ENCODE measurements at places on chromosomes 6 and 20.
A peak's percentile ranks its signal among the peaks of the same experiment; 100 is the strongest.

- no peak for DNase-seq
Observed at GRCh38 chr20:61560361-61560853, 308.3 kb downstream of the CDH4 start.

DNA sequence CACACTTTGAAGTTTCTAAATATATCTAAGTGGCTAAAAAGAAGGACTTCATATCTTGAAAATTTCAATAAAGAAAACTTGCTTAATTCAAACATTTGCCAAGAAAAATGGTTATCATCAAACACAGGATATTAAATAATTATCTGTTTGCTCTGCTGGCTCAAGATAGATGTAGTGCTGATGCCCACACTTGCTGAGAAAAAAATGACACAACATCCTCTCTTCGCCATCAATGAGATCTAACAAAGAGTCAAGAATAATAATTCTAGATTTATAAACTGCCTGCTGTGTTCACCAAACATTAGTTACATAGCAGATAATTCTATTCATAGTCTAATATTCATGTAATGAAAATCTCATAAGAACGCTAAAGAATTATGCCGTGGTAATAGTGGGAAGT is 93.6 kb downstream of the EPHA7 start:
- DNase-seq = no peak

DNA sequence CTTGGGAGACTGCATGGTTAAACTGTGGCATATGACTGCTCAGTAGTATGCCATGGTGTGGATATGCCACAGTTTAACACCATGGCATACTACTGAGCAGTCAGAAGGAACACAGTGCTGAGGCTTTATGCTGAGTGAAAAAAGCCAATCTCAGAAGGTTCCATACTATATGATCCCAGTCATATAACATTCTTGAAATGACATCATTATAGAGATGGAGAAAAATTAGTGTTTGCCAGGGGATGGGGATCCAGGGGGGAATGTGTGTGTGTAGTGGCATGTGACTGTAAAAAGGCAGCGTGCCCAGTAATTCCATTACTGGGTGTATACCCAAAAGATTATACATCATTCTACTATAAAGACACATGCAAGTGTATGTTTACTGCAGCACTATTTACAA is 85.8 kb downstream of the FOXF2 start:
- DNase-seq = no peak

GRCh38 chr6:107460083-107460631 is 793 bp upstream of the PDSS2 start:
- DNase-seq = no peak

DNA sequence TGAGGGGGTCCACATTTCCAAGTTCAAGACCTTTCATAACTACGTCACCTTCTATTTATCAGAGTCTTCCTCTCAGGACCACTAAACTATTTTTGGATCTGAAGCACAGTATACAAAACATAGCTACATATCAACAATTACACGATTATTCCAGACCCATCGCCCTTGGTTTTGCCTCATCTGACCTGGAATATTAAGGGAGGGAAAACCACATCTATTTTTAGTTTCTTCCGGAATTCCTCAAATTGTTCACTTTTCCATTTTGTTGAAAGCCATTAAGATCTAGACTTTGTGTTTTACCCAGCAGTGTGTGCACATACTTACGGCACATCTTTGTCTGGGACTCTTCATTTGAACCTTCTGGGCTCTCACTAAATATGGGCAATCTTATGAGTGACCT is 12.0 kb upstream of the ADGRF5 start:
- DNase-seq = no peak

DNA sequence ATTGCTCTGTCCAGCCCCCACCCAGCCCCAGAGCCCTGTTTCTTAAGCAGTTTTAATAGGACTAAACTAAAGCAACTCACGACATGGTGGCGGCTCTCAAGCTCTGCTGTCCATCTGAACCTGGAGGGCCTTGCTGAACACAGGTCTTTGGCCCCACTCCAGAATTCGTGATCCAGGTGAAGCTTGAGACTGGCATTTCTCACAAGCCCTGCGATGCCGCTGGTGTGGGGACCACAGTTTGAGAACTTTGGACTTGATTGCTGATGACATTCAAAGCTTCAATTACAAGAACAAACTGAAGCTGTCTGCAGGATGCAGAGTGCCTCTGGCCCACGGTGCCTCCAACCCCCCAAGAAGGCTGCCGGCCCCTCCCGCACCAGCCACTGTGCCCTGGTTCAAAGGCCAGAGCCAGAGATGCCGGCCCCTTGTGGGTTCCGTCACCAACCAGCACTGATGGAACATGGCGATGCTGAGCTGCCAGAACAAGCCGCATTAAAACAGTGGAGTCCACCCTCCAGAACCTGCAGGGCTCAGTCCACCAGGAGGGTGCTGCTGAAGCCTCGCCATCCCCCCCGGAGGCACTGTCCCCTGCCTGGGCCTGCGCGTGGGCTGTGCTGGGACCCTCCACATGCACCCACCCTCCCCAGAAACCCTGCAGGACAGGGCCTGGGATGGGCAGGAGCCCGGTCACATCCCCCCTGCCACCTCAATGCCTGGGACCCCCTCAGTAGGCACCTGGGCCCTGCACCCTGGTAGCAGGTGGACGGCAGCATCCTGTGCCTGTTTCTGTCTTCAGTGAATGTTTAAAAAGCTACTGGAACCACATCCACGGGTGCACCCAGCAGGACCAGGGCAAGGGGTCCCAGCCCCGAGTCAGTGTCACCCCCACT is 101.1 kb downstream of the PSMB1 start:
- DNase-seq = no peak

DNA sequence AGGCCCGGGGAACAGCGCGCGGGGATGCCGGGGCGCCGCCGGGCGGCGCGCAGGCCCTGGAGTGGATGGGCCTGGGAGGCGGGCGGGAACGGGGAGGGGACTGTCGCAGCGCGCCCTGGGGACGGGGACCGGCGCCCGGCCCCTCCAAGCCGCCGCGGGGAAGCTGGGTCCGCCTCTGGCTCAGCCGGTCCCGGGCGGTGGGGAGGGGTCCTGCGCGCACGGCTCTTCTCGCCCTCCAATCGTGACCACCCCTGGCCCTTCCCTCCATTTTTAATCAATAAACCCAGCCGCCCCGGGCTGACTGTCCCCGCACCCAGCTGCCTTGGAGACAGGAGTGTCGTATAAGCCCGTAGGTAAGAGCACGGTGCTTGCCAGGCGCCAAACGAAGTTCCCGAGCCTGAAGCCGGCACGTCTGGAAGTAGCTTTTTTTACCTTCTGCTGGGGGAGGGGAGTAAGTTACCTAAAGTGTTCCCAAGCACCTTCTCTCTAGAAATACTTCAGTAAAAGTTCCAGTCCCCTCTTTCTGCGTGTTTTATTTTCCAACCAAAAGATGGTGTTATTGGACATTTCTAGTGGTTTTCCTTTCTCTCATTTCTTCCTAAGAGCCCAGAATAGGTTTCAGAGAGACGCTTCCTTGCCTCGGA is 780 bp upstream of the TAF4 start:
- peak; percentile 65 for DNase-seq

DNA sequence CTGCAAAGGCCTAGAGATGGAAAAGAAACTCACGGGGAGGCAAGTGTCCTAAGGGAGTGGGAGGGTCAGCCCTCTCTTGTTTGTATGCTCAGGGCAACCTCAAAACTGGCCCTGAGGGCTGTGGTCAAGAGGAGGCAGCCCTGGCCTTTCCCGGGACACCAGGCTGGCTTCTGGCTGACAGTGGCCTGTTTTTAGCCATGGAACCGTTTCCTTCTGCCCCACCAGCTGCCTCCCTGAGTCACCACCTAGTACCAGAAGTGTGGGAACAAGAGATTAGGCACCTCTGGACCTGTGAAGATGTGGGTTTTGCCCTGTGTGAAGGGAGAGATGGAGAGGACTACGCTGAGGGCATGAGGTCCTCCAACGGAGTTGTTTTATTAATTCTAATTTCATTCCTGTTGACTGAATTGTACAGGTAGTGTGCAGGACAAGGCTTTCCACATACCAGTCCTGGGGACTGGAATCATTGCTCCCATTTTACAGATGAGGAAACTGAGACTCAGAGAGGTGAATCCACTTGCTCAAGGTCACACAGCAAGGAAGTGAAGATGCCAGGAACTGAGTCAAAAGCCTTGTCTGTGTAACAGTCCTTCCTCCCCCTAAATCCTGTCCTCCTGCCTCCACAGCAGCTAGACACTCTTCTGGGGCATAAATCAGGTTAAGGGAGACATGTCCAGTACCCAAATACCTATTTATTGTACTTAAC is 5.5 kb downstream of the FOXS1 start:
- no peak for DNase-seq

GRCh38 chr6:139757784-139758183 is 383.3 kb upstream of the CITED2 start:
- no peak for DNase-seq

DNA sequence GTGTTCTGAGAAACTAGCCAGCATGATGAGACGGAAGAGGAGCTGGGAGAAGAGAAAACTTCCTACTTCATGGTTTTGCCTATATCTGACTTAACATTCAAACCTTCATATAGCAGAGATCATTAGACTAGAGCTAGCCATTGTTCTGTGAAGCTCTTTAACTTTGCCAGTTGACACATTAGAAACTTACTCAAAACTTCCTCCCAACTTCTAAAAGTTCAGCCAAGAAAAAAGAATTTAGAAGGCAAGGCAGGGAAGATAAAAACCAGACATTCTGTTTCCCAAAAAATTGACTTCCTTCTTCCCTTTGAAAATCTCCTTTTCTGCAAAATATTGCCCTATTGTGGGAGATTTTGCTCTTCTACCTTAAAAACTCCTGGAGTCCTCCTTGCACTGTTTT is 134.8 kb upstream of the UST start:
- DNase-seq = no peak

- no peak for DNase-seq
Observed at GRCh38 chr6:125927761-125928160, 28.8 kb upstream of the HINT3 start.

GRCh38 chr20:16945619-16946018 is 197.5 kb downstream of the OTOR start:
- DNase-seq = no peak

DNA sequence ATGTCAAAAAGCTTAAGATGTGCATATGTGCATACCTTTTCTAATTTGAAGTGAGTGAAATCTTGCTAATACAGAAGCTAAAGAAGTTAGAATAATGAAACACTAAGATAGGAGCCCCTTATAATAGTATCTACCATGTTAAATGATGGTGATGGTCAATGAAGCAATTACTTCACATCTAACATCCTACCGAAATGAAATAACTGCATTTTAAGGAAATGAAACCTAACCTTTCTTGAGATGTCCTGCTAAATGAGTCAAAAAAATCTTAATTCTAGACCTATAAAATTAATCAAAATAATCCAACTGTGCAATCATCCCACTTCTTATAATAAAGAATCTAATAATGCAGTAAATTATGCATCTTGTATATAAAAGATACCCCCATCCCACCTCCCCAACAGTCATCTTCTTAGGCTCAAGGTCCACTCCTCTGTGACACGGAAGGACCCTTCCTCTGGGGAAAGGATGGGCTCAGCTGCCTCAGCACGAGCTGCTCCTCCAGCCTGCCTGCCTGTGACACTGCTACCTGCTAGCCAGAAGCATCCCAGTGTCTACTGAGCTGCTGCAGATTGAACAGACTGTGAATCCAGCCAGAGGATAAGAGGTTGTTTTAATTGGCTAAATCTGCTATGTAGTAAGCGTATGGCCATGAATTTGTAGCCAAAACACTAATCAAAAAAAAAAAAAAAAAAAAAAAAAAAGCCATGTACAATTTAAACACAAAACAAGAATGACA is 129.6 kb upstream of the BEND3 start:
- no peak for DNase-seq

DNA sequence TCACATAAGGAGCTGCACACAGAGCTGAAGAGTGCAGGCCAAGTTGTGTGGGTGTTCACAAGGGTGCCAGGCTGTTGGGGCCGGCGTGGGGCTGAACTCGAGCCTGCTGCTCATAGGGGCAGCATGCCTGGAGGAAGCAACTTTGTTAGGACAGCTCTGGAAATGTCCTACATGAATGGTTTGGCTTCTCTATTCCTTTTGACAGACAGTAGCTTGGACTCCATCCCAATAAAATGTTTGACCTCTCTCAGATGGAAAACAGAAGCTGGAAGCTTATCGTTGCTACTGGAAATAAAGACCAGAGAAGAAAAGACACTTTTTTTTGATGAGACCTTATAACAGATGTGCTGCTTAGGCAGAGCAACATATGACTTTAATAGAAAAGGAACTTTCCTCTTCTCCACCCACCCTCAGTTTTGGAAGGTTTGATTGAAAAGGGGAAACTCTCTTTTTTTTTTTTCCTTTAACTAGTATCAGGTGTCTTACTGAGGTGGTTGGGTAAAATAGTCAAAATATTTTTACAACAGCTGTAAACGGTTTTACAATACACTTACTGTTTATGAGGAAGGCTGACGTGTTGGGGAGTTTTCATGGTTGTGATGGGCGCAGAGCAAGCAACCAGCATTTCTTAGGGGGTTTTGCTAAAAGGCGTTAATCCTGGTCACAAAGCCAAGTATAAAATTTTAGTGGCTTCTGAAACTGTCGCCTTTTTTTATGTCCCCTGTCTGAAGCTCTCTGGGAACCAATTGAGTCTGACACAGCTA is 80.7 kb upstream of the EEF1E1 start:
- DNase-seq = no peak

DNA sequence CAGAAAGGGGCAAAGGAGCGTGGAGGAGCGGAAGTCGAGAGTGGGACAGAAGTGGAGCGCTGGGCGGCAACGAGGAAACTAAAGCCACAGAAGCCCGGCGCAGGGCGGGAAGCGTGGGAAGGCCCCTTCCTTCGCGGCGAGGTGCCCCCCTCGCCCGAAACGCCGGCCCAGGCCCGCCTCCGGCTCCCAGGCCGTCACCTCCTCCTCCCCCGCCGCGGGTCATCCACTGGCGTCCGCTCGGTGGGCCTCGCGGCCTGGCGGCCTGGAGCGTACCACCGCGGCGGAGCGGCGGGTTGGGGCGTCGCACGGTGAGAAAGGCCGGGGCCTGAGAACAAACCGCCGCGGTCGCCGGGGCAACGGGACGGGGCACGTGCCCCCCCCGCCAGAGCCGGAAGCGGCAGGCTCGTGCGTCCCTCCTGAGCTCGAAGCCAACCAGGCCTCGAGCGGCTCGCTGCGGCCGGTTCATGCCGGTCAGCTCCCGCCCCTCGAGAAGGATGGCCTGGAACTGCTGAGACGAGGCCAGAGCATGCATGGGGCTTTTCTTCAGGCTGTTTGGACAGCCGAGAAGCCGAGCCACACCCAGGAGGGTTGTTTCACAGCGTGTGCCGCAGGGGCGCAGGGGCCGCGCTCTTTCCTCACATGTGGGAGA is at the start of gene TCP11:
TCP11 (minus strand) TSS at position 333 of the 649 bp plus-strand sequence. CDS start 469 bp downstream, outside the sequence.
- DNase-seq = no peak

Measured in NCI-H2081 (cell line).